ENCODE measurements at places on chromosomes 2 and 18.
A peak's percentile ranks its signal among the peaks of the same experiment; 100 is the strongest.

DNA sequence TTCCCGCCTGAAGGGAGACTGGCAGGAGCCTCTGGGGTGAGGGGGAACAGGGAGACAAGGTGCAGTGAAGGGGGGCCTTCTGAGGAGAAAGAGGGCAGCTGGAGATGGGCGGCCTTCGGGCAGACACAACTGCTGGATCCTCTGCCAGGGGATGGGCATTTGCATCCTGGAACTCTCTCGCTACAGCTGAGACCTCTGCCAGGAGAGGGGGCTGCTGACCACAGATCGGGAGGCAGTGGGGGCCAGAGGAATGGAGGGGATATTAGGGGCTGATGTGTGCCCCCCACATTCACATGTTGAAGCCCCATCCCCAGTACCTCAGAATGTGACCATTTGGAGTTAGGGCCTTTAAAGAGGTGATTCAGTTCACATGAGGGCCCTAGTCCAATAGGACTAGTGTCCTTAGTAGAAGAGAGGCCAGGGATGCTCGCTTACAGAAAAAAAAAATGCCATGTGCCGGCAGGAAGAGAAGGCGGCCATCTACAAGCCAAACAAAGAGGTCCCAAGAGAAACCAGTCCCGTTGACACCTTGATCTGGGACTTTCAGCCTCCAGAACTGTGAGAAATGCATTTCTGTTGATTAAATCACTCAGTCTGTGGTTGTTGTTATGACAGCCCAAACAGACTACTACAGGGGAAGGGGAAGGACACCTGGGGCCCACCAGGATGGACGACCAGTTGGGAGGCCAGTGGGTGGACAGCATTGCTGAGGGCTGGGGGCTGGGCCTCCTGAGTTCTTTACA lies 50.0 kb downstream of the TRABD2A start:
- no peak for DNase-seq

GRCh38 chr2:147177071-147177857 lies 667.6 kb upstream of the ACVR2A start:
- no peak for DNase-seq

DNA sequence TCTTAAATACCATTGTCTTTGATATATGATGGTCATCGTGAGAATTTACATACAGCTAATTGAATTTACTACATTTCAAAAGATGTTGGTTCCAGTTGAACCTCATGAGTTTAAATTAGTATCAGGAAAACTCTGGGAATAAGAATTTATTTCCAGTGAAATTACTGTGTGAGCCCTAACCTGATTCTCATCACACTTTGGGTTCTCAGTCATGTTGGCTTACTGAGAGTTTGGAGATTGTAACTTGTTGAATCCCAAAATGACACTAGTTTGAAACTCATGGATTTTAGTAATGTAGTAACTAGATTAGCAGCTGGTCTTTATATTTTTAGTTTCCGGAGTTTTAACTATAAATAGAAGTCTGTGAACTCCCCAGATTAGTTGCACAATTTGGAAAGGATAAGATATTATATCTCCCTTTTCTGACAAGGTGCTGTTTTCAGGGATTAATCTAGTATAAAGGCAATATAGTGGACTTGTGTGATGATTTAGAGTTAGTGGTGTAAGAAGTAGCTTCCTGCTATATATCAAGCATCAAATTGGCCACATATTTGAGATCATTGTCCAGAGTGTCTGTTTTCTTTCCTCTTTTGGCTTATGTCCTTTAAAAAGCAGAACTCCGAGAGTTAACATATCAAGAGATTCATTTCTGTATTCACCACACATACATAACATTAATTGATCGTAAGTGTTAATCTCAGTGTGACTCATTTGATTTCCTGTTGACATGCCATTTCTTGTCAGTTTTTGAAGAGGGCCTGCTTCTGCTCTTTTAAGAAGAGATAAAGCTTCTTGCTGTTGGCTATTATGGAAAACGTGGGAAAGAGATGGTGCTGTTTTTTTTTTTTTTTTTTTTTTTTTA lies 15.7 kb downstream of the NDUFV2 start:
- no peak for DNase-seq

DNA sequence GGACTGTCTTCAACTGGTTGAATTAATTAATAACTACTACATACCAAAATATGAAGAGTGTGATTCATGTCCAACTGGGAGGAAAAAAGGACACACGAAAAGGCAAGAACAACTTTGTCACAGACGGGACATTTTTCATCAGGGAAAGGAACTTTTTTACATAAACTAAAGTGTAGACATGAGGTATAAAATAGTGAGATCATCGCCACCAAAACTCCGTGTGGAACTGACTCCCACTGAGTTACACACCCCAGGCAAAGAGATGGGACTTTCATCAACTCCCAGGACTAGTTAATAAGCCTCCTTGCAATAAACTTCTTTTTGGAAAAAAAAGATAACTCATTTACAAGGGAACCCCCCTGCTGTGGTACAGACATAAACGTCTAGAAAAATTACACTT lies 12.9 kb upstream of the NMI start:
- DNase-seq, result no peak

- no peak for DNase-seq
These were observed 92.1 kb downstream of the PXDN start for GRCh38 chr2:1652034-1652790.

DNA sequence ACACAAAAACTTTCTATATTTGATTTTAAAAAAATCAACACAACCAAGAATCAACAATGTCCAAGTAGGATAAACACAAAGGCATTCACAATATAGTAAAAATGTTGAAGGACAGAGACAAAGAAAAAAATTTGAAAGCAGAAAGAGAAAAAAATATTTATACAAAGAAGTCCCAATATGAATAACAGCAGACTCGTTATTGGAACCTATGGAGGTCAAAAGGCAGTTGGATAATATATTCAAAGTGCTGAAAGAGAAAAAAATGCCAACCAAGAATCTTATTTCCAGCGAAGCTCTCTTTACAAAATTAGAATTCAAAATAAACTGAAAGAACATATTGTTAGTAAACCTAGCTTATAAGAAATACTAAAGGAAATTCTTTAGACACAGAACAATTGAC lies 859.5 kb downstream of the LRP1B start:
- no peak for DNase-seq

- DNase-seq, result peak; percentile 38
These were observed 535.2 kb downstream of the METTL4 start for GRCh38 chr18:2036086-2036485.

GRCh38 chr2:98592565-98592964 lies 15.7 kb downstream of the COA5 start:
- no peak for DNase-seq

- no peak for DNase-seq
These were observed 305.9 kb downstream of the HRH4 start for GRCh38 chr18:24766376-24766775.

DNA sequence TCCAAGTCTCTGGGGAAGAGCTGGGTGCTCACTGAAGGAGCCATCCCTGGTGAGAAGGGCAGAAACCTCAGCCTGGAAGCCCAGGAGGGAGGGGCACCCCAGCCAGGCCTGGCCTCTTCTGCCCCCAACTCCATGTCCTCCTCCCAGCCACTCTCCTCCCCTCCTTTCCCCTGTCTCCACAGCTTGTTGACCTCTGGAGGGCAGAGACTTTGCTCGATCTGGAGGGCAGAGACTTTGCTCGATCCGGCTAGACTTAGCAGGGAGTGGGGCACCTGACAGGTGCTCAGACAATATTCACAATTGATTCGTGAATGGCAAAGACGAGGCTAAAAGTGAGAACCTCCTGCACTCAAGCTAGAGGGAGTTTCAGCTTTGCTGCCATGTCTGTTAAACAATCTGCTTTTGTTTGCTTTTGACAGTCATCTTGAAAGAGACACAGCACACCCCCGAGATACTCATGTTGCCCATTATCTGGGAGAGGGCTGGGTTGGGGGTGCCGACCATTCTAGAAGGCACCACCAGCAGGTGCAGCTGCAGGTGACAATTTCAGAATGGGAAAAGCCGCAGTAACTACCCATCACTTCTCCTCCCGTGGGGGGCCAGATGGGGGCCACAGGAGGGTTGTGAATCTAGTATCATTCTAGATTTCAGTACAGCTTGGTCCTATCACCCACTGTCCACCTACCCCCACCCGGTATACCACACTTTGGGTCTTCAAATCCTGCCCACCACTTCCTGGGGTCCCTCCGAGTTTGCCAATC lies 54.8 kb downstream of the DNMT3A start:
- no peak for DNase-seq

DNA sequence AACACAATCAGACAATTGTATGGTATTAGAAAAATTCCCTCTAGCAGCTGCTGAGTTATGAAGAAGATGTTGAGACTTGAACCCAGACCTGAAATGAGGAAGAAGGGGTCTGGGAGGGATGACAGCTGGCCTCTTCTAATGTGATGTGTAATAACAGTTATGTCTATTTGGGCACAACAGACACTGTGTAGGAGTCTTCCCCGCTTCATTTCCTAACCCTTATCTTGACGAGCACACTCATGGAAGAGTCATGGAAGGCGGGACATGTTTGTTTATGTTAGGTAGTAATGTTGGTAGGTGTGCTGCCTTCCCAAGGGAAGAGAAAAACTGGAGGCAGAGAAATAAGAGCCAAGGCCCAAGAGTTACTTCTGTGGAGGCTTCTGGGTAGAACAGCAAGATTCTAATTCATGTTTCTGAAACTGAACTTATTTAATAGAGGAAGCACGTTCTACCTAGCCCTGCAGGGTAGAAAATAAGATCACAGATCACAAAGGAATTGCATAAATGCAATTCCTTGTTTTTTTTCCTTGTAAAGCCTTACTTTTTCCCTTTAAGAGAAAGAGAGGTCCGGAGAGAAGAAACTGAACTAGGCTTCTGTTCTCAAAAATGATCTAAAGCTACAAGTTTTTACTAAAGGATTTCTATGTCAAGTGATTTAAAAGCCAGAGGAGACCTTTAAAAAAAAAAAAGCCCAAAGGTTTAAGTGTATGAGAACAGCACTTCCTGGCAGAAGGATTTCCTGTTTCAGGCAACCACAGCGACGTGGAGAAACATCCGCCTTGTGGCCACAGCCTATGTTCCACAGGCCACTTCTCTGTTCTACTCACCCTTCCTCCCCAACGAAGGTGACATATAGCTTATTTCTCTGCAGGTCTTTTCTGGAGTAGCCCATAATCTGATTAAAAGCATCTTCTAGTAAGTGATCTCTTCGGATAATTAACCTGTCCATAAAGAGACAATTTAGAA lies 68.5 kb upstream of the STK17B start:
- DNase-seq, result no peak

DNA sequence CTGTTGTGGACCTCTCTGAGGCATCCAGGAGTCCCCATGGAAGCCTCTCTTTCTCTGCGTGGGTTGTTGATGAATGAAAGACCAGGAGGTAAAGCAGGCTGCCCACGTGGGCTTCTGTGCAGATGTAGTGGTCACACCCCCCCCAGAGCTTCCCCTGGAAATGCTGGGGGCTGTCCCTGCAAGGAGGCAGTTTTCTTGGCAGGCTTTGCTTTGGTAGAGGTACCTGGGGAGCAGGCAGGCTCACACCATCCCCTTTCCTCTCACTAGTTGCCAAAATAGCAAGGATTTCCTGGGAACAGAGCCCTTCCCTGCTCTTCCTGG lies 97.6 kb upstream of the MAP3K20 start:
- DNase-seq, result no peak

- DNase-seq, result no peak
These were observed 8.6 kb downstream of the FAM171B start for GRCh38 chr2:186702501-186702900.

DNA sequence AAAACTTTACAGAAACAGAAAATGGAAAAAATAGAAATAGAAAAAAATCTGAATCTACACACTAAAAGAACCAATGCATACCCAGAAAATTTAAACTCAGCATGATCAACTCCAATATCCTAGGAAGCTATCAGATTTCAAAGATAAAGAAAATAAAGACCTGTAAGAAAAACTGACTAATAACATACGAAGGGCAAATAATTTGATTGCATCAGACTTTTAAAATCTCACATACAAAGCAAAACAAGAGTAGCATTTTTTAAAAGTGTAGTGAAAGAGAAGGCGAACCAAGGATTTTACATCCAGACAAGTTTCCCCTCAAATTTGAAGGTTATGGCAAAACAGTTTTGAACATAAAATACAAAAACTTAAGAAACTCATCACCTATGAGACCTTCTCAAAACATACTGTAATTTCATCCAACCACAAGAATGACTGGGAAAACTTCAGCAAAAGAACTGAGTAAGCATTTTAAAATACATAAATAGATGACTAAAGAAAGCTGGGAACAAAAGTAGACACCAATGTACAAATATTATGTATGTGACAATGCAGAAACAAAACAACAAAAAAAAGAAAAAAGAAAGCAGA lies 54.8 kb downstream of the NBAS start:
- DNase-seq, result no peak

DNA sequence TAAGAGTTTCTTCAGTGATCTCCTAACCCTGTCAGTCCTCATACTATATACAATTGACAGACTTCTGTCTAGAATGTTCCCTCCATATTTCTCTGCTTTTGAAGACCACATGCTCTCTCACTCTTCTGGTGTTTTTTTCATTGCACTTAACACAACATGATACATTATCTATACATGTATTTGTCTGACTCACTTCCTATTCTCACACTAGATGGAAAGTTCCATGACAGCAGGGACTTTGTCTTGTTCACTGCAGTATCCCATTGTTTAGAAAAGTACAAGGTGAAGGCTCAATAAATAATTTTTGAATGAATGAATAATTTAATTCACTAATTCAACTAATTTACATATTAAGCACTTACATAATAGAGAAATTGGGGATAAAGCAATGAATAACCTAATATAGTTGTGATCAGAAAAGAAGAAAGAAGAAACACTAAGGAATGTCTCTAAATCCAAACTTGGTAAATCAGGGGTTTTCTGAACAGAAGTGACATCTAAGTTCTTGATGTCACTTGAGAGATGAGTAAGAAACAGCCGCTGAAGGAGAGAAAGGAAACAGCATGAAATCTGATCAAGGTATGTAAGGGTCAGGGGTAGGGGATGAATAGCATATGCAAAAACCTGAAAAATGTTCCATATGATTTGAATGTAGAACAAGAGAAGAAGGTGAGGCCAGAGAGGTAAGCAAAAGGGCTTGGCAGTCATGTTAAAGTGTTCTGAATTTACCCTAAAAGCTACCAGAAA lies 42.4 kb downstream of the MBD2 start:
- DNase-seq, result no peak

GRCh38 chr2:47321411-47322031 lies 81.4 kb upstream of the MSH2 start:
- DNase-seq, result no peak

GRCh38 chr18:12253663-12254135 lies 462 bp upstream of the CIDEA start:
- DNase-seq, result no peak

- no peak for DNase-seq
These were observed 90.3 kb downstream of the ROCK2 start for GRCh38 chr2:11254100-11254536.

GRCh38 chr18:35085450-35086380 lies 44.5 kb downstream of the MAPRE2 start:
- no peak for DNase-seq

GRCh38 chr2:235833971-235834620 lies 334.1 kb downstream of the GBX2 start:
- no peak for DNase-seq

DNA sequence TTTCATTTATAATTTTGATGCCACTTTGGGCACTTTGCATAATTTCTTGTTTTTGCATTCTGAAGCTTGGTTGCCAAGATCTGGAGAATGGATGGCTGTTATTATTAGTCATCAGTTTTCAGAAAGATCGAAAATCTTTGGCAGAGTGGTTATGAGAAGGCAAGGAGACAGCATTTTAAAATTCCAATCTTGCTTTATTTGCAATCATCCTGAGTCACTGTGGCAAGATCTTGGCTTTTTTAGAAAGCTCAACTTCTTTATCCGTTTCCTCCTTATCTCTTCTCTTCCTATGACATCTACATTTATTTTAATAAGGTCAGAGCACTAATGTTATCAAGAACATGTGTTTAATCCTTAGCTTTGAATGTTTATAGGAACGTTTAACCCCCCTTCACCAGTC lies 31.1 kb upstream of the EIF2AK3 start:
- DNase-seq, result peak; percentile 82
